ENCODE measurements at places on chromosomes 1 and 21. TPM values are rescaled to one million over a fixed set of nuclear protein-coding genes. Genes with fewer than 3 reads are reported as not detected.

Gene OLFML3
- not detected for total RNA-seq

DNA sequence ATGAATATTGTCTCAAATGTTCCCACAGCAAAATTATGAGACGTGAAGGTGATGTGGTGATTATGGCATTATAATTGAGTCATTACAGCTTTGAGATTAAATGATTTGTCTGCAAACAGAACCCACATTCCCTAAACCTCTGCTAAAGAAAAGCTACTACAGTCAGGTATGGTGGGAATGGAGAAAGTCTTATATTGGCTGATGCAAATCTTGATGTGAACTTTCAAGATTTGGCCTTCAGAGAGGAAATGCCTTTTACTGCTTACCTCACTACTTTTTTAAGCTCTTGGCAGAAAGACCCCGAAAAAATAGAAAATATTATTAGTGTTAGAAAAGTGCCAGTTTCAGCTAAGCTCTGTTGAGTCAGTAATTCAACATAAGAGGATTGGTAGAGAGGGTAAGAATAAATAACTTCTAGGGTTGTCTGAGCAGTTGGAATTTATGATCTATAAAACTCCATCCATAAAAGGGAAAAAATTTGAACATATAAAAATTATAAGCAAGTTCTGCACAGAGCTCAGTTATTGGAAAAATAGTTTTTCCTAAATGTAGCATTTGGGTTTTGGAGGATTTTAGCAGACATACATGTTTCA, 47.8 kb upstream of the RGS5 start:
- DNase-seq: no peak

GRCh38 chr1:6813165-6813564, 27.9 kb downstream of the CAMTA1 start:
- DNase-seq: no peak

Gene CHIA
- total RNA-seq: not detected

Gene RYR2
- not detected for total RNA-seq

Gene HAO2
- not detected for total RNA-seq

Gene COQ8A
- 41.0 TPM for total RNA-seq

Gene SLC9C2
- total RNA-seq: not detected

Gene CLCA1
- total RNA-seq: not detected

Gene ELF3
- total RNA-seq: 1,050 TPM

DNA sequence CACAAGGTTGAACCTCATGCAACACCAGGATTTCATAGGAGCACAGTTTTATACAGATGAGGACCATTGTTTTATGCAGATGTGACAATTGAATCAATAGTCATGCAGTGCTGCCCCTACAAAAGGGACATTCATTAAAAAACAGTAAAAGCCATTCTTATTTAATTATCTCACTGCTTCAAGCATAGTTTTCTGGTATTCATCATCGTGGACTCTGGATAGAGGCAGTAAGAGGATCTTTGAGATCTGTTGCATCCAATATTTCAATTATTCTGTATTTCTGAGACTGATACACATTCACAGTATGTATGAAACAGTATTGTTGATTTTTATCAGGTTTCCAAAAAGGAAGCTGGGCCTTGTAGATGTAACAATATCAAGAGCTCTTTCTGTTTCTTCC, 237.6 kb downstream of the RYR2 start:
- no peak for DNase-seq

Gene LCE3E
- total RNA-seq: not detected

Gene OR2T8
- not detected for total RNA-seq

- DNase-seq: no peak
Measured at GRCh38 chr1:186152227-186152619, 222.8 kb downstream of the TPR start.

Gene RHOU
- 18.4 TPM for total RNA-seq

GRCh38 chr1:245337829-245338484, 183.2 kb downstream of the KIF26B start:
- DNase-seq: no peak

Gene KMO
- total RNA-seq: not detected

- no peak for DNase-seq
Measured at GRCh38 chr1:1206376-1206965, at the start of gene TNFRSF18. Gene TNFRSF18, minus strand, starts transcription at chr1:1206592. Its CDS starts 21 bp downstream, at chr1:1206571.

- DNase-seq: no peak
Measured at GRCh38 chr1:71542155-71542554, 461.3 kb upstream of the ZRANB2 start.

Gene KCNK1
- total RNA-seq: 20.5 TPM

DNA sequence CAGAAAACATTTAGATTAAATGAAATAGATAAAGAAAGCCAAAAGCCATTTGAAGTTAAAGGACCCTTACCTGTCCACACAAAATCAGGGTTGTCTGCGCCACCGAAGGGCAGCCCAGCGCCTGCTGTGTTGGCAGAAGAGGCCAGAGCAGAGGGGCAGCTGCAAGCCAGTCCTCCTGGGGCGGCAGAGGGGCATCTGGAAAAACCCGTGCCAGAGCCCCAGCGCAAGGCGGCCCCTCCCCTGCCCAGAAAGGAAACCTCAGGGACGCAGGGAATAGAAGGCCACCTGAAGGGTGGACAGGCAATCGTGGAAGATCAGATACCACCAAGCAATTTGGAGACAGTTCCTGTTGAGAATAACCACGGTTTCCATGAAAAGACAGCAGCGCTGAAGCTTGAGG, 10.7 kb downstream of the NDUFV3 start:
- DNase-seq: no peak

GRCh38 chr1:32885676-32886003, 651 bp upstream of the HPCA start:
- DNase-seq: no peak

GRCh38 chr1:19074361-19074901, 118.0 kb upstream of the IFFO2 start:
- no peak for DNase-seq

Gene LACTBL1
- total RNA-seq: not detected

DNA sequence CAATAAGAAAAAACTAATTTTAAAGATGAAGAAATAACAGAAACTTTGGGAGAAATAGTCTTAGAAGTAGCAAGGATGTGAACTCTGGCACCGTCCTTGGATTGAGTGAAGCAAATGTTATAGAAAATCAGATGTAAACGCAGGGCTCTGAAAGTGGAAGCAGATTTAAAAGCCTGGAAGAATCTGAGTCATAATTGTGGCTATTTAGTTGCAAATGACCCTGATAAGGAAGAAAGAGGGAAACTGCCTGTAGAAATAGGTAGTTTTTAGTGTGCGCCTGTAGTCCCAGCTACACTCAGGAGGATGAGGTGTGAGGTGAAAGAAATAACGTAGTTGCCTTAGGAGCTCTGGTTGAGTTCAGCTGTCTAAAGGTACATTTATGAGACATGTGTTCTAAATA, 101.0 kb downstream of the NGF start:
- no peak for DNase-seq

GRCh38 chr1:115838431-115839028, 2.4 kb downstream of the NHLH2 start:
- DNase-seq: no peak

DNA sequence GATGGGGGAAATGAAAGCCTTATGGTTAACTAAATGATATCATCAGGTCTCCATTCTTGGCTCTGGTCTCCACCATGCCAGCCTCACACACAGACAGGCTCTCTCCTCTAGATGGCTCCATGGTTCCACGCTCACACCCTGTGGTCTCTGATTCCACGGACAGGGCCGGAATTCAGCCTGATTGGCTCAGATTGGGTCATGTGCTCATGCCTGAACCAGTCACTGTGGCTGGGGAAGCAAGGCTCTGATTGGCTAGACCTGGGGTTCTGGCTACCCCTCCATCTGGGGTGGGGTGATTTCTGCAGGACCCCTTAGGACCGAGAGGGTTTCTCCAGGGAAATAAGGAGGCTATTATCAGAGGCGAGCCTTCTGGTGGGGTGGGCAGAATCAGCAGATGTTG, 277.0 kb downstream of the PTPRU start:
- peak; percentile 82 for DNase-seq

DNA sequence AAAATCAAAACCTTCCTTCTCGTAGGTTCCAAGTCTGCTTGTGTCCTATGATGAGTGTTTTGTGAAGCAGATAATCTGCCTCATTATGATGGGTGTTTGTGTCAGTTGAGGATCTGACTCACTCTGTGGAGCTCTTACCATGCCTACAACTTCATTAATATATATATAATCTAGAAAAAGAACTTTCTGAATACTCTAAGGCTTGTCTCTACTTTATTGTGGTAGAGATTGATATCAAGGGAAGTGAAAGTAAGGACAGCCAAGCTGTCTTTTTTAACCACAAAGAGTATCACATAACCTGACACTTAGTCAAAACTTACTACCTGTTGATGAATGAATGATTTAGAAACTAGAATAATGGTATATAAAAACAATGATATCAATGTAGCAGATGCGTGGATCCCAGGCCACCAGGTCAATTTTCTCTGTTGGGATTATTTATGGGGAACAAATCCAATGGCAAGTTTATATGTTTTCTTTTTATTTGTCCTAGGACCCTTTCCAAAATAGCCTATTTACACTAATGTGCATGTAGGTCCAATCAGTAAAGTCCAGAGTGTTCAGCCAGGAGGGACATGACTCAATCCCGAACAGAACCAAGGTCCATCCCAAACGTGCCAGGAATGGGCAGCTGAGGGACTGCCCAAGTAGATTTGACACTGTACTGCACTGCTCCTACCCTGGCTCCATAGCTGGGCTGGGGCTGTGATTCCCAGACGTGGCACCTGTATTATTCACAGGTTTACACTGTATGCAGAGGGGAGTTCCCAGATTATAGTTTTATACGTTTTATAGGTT, 182.3 kb upstream of the GREM2 start:
- DNase-seq: no peak

DNA sequence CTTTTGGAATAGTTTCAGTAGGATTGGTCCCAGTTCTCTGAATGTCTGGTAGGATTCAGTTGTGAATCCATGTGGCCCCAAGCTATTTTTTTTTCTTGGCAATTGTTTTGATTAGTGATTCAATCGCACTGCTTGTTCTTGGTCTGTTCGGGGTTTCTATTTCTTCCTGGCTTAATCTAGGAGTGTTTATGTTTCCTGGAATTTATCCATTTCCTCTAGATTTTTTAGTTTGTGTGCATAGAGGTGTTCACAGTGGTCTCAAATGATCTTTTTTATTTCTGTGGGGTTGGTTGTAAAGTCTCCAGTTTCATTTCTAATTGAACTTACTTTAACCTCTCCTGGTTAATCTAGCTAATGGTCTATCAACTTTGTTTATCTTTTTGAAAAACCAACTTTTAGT, 117.6 kb downstream of the NME7 start:
- no peak for DNase-seq

Gene CRNN
- total RNA-seq: not detected

Gene GPR37L1
- total RNA-seq: 0.69 TPM

DNA sequence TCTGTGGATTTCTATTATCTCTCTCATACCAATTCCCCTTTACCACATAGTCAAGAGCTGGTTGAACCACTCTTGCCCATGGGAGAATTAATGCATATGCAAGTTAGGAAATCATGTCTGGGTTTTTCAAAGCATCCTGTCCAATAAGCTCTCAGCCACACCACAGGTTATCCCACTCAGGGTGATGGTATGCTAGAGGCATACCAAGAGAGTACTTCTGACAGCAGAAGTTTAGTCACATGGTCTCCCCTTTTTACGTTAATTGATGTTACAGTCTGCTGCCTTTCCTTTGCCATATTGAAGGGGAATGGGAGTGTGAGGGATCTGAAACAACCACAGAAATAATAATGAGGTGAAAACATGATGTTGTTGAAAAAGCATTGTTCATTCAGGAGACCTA, 135.8 kb upstream of the PBX1 start:
- DNase-seq: no peak

Gene TOR1AIP1
- total RNA-seq: 14.8 TPM

GRCh38 chr1:155107309-155108264, 20.1 kb upstream of the EFNA1 start:
- DNase-seq: peak; percentile 44

- no peak for DNase-seq
Measured at GRCh38 chr21:34782506-34783360, 113.9 kb downstream of the CLIC6 start.

GRCh38 chr1:58768971-58769808, 14.7 kb downstream of the JUN start:
- DNase-seq: peak; percentile 82

- no peak for DNase-seq
Measured at GRCh38 chr1:39214998-39215873, 10.7 kb downstream of the MACF1 start.

DNA sequence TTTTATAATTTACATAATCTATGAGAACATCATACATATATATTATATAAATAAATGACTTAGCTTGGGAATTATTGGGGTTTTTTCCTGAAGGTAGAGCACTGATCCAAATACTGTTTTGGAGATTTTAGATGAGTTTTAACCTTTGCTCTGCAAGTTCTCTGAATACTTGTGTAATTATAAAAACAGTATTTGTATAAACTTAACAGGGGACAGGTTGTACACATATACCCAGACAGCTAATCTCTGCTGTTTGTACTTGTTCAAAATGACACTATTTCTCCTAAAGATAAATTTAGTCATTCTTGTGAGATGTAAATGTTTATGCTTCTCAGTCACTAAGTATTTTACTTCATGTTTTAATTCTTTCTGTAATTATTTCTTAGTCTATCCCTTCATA, 8.7 kb downstream of the AGL start:
- no peak for DNase-seq

Gene HHIPL2
- total RNA-seq: 1.8 TPM

Gene PLXNA2
- total RNA-seq: 21.1 TPM

DNA sequence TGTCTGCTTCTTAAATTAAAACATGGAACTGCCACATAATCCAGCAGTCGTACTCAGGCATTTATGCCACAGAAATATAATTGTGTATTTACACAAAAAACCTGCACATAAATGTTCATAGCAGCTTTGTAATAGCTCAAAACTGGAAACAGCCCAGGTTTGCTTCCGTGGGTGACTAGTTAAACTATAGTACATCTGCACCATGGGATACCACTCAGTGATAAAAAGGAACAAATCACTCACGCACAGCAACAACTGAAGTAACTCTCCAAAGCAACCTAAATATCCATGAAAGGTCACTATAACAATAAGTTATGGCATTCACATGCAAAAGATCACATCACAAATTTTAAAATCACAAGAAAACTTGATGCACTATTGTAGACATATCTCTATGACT, 64.4 kb downstream of the KCNT2 start:
- no peak for DNase-seq

Gene FAM177B
- total RNA-seq: not detected

Gene PEX19
- 19.5 TPM for total RNA-seq

Data from HT-29 (cell line).